ENCODE measurements at places on chromosomes 3 and 15.

DNA sequence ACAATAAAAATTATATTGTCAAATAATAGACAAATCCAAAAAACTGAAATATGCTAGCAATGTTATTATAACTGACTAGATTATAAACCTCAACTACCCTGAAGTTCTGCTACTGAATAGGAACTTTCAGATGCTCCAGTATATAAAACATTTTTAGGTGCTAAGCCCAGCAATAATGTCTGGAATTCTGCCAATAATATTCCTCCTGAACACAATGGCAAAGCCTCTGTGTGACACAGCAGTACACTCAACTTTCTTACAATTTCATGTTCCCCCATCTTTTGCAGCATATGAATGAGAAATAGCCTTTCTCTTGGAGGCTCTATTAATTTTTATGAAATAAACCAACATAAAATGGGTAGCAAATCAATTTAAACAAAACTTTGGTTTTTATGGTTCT, 29.5 kb downstream of the ATOSA start:
- DNase-seq: no peak

DNA sequence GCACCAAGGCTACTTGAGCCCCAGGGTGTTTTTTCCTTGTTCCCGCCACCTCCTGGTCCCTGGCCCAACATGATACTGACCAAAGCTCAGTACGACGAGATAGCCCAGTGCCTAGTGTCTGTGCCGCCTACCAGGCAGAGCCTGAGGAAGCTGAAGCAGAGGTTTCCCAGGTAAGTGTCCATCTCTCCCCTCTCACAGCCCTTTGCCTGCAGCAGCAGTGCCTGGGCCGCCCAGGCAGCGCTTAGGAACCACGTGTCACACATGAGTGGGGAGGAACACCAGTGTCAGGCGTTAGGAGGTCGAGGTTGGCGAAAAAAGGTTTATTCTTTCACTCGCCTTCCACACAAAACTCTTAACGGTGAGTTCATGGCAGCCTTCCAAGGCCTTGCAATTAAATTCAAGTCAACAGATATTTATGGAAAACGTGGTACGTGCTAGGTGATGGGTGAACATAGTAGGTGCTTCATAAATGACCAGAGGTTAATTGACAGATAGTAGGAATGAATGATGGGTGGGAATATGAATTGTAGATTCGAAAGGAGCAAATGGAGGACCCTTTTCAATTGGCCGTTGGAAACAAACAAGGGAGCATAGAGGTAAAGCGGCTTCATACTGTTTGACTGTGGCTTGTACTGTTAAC, 486 bp downstream of the CDIN1 start:
- DNase-seq: no peak

GRCh38 chr3:101319531-101319930, 844 bp downstream of the IMPG2 start:
- no peak for DNase-seq

GRCh38 chr3:112672716-112673541, 32.0 kb upstream of the CCDC80 start:
- no peak for DNase-seq

- DNase-seq: no peak
These were observed at the start of gene BOC for GRCh38 chr3:113211330-113212149. Gene BOC, plus strand, starts transcription at chr3:113211557. Its CDS starts 38,246 bp downstream, at chr3:113249803.

DNA sequence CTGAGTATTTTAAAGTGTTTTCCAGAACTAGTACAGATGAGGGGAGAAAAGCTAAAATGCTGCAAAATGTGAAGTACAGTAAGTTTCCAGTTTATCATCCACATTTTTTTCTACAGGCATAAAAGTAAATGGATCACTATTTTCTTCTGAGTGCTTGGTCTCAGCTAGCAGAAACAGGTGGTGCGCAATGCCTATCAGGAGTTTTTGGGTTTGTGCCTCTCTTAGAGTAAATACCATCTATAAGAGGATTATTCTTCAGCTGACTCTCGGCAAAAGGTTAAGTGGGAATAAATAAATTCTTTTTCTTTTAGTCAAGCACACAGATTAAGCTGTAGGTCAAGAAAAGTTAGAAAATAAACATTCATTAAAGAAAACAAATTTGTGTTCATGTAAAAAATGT, 1027.7 kb downstream of the PLOD2 start:
- no peak for DNase-seq

DNA sequence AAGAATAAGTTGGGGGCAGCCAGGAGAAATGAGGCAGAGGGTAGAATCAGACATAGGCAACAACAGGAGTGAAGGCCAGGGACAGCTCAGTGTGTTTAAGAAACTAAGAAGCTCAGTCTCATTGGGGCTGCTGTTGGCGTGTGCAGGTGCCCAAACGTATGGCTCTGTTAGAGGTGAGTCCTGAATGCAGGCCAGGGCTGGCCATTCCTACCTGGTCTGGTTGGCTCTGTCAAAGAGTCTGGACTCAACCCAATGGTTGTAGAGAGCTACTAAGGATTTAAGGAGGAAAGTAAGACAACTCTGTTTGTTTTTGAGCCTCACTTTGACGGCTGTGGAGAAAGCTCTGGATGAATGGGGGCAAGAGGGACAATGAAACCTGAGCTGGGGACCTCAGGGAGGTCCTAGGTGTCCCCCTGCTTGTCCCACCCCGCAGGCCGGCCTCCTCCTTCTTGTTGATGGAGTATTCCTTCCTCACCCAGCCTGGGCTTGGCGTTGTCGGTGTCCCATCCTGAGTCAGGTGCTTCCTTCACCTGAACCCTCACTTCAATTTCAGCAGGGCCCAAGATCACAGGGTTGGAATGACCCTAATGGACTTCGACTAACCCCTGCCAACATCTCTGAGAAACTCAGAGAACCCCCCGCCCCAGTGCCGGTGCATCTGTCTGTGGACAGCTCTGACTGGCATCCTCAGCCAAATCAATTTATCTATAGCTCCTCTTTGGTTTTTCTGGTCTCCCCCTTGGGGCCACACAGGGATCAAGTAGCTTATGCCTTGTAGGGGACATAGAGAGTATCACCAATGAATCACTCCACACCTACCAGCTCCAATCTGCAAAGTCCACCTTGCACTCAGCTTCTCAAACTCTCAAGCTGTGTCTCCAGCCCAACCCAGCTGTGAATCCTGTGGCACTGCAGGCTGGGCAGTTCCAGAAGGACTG, 8.3 kb downstream of the ITGA11 start:
- no peak for DNase-seq

DNA sequence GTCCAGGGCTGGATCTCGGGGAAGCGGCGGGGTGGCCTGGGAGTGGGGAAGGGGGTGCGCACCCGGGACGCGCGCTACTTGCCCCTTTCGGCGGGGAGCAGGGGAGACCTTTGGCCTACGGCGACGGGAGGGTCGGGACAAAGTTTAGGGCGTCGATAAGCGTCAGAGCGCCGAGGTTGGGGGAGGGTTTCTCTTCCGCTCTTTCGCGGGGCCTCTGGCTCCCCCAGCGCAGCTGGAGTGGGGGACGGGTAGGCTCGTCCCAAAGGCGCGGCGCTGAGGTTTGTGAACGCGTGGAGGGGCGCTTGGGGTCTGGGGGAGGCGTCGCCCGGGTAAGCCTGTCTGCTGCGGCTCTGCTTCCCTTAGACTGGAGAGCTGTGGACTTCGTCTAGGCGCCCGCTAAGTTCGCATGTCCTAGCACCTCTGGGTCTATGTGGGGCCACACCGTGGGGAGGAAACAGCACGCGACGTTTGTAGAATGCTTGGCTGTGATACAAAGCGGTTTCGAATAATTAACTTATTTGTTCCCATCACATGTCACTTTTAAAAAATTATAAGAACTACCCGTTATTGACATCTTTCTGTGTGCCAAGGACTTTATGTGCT, 527 bp downstream of the B2M start:
- peak; percentile 59 for DNase-seq

GRCh38 chr15:92633001-92633400, 22.6 kb downstream of the FAM174B start:
- DNase-seq: no peak

GRCh38 chr15:64501396-64501715, 41.0 kb downstream of the ZNF609 start:
- DNase-seq: no peak

GRCh38 chr15:92601592-92602266, 53.8 kb downstream of the FAM174B start:
- DNase-seq: no peak

GRCh38 chr3:111700054-111700453, 104.9 kb upstream of the ZBED2 start:
- DNase-seq: no peak

GRCh38 chr3:146539315-146539714, 5.1 kb downstream of the PLSCR1 start:
- DNase-seq: no peak

- DNase-seq: no peak
These were observed 76.3 kb downstream of the CACNA1D start for GRCh38 chr3:53570709-53571108.

DNA sequence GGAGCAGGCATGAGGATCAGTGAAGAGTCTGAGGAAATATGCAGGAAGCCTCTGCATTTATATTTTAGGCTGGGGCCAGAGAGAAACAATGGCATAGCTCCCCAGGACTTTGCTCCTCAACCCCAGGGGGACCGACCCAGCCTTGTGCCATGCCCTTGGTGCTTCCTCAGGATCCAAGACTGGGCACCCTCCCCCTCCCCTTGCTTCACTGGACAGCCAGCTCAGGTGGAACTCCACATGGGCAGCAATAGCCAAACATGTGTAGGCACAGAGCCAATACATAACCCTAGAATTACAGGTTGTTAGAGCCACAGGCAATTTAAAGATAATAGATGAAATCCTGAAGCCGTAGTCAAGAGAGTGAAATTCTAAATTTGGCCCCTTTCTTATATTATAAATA, 73.0 kb upstream of the ETV5 start:
- DNase-seq: no peak

GRCh38 chr3:27794211-27794610, 72.1 kb upstream of the EOMES start:
- no peak for DNase-seq

DNA sequence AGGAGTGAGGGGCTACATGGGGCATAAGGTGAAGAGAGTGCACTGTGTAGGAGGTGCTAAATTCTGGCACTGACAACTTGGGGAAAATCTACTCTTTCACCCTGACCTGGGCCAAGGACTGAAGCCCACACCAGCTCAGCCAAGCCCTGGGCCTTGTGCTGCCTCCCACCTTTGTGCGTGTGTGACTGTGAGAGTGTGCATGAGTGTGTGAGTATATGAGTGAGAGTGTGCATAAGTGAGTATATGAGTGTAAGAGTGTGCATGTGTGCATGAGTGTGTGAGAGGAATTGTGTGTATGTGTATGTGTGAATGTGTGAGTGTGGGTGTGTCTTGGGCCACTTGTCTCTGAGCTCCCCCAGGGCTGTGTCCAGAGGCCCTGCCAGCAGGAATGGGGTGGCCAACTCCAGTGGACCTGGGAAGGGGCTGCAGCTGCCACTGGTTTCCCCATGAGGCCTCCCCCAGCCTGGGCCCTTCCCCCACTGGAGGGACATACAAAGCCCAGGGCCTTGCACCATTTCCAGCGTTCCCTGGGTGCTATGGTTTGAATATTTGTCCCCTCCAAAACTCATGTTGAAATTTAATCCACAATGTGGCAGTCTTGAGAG, 15.2 kb downstream of the C3orf22 start:
- peak; percentile 5 for DNase-seq
